Thymus (tissue), 14 donors: ENCODE measurements at places on chromosomes 7 and 10. TPM values are rescaled to one million over a fixed set of nuclear protein-coding genes. Genes with fewer than 3 reads are reported as not detected.

DNA sequence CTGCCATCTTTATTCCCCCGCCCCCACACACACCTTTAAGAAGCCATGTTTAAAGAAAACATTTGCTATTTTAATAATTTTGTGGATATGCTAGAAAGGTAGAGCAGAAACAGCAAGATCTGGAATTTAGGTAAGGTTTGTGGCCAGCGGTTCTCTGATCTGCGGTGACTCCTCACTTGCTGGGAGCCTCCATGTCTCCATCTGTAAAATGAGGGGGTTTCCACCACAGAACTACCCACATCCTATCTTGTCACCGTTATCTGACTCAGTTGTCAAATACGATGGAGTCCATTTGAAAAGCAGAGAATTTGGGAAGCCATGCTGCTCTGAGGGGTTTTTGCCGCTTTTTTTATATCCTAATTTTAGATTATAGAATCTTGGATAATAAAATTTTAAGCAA, 23.3 kb downstream of the MACC1 start:
- H3K36me3 ChIP-seq: no peaks in the 10 kb centered on the region
- H3K27me3 ChIP-seq: no peaks in the 10 kb centered on the region
- H3K4me3 ChIP-seq: no peak overlapping the region
- H3K4me1 ChIP-seq: peaks cover 4% of the 10 kb centered on the region
- no peak overlapping the region for H3K27ac ChIP-seq
- no peak for DNase-seq

- no peak overlapping the region for H3K4me3 ChIP-seq
- no peak overlapping the region for H3K27ac ChIP-seq
- H3K27me3 ChIP-seq: peaks cover 34% of the 10 kb centered on the region
- H3K36me3 ChIP-seq: no peaks in the 10 kb centered on the region
Measured at GRCh38 chr7:121323515-121324302, 5.1 kb upstream of the WNT16 start.

DNA sequence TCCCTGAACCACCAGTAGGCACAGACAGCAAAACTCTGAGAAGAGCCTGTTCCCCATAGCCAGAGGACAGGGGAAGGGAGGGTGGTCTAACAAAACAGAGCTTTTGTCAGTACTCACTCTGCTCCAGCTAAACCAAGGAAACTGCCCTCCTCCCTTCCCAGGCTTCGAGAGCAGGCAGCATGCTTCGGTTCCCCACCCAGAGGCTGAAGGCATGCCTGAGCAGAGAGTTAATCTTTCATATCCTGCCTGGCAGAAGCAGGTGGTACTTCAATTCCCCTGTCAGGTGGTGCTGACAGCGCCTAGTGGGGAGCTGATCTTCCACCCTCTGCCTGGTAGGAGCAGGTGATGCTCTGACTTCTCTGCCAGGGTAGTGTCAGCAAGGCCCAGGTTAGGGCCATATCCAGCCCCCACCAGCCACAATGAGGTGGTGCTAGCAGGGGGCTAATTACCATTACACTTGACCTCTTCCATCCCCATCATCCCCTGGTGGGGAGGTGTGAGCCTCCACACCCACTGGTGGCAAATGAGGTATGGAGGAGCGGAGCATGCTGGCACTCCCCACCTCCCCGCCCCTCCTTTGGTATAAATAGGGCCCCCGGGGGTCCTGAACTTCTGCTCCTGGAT, 35.1 kb downstream of the SDK1 start:
- H3K36me3 ChIP-seq: no peaks in the 10 kb centered on the region
- H3K27me3 ChIP-seq: no peaks in the 10 kb centered on the region
- H3K4me3 ChIP-seq: no peak overlapping the region
- no peak for DNase-seq

GRCh38 chr10:79244068-79244442, 103.2 kb upstream of the PPIF start:
- no peaks in the 10 kb centered on the region for H3K36me3 ChIP-seq
- peak overlapping the region; percentile 45 for H3K4me3 ChIP-seq
- peaks cover 37% of the 10 kb centered on the region for H3K4me1 ChIP-seq
- DNase-seq: no peak

GRCh38 chr10:104922810-104923209, 281.7 kb downstream of the SORCS3 start:
- H3K27me3 ChIP-seq: no peaks in the 10 kb centered on the region
- no peak overlapping the region for H3K27ac ChIP-seq
- H3K4me3 ChIP-seq: no peak overlapping the region

DNA sequence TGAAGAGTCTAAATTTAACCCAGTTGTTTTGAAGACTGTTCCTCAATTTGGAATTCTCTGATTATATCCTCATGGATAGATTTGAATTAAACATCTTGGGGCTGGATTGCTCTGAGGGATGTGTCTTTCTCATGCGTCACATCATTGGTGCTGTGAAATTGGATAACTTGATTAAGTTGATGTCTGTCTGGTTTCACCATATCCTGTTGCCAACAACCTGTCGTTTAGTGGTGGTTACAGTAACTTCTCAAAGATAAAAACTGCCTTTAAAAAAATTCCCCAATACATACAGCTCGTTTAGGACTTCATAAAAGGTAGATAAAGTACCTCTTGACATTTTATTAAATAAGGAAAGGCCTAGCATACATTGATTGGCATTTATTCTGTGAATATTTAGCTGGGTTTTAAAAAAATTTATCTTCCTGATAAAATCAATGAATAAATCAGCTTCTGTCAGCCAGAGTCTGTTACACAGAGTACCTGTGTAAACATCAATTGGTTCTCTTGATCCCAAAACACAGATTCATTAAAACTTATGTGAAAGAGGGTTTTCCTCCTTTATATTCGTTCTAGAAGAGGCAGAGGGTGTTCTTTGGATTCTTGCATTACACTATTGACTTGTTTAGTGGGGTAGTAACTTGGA, 10.5 kb downstream of the CRCP start:
- H3K4me3 ChIP-seq: no peak overlapping the region
- no peak for DNase-seq
- H3K27me3 ChIP-seq: no peaks in the 10 kb centered on the region
- H3K36me3 ChIP-seq: no peaks in the 10 kb centered on the region
- no peak overlapping the region for H3K27ac ChIP-seq

DNA sequence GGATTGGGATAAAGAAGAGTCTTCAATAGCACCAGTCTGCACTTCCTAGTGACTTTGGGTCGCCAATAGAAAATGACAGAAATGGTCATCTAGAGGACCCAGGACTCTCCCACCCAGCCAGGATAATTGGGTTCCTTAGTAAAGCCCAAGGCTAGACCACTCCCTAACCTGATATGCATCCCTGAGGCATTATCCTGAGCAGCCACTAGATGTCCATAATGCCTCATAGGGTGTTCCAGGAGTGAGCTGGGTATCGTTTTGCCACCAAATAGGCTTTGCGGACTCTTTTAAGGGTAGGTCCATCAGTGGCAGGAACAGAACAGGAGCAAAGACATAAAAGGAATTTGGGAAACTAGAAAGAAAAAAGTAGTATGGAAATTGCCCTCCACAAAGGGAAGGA, 4.5 kb upstream of the LRRC4 start:
- H3K4me1 ChIP-seq: peaks cover 8% of the 10 kb centered on the region
- no peak overlapping the region for H3K4me3 ChIP-seq
- H3K27ac ChIP-seq: no peak overlapping the region

DNA sequence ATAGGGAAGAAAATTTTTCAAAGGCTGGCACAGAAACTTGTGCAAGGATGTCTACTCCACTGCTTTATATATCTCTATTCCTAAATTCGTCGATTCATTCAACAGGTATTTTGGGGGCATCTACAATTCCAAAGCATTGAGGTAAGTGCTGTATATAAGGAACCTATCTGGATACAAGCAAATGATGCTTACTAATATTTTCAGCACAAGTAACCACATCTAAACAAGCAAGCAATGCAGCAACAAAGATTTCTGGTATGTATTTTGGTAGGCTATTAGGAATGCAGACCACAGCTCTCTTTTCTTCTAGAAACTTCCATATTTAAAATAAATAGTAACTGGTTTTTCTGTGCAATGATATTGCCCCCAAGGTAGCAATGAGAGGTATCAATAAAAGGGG, 183.9 kb downstream of the SGMS1 start:
- H3K4me3 ChIP-seq: no peak overlapping the region
- no peak for DNase-seq
- no peaks in the 10 kb centered on the region for H3K27me3 ChIP-seq

DNA sequence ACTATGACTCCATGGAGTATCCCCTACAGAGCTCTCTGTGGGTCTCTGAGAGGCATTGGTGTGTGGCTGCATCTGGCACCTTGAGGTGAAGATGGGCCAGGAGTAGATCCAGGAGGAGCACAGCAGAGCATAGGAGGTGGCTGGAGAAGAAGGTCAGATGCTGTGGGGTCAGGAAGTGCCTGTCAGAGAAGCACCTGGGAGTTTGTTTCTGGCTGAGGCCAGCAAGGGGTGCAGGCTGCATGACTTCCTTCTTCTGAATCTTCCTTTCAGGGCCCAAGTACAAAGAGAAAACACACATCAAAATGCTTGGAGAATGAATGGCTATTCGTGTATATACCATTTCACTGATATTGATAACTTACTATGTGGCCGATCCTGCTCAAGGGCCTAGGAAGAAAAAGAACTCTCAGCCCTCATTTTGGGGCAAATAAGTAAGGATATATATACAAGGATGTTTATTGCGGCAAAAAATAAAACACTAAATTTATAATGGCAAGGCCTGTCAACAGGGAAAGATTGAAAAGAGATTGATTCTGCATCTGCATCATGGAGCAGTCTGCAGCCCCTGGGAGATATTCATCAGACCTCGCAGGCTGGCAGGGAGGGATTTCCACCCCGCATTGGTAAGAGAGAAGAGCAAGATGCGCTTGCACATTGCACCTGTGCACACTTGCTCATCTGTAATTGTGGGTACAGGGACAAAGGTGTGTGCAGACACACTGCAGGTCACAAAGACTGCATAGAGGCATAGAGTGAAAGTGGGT, 39.2 kb downstream of the PTPRE start:
- no peaks in the 10 kb centered on the region for H3K27me3 ChIP-seq
- no peak for DNase-seq
- H3K4me3 ChIP-seq: no peak overlapping the region
- H3K4me1 ChIP-seq: peaks cover 16% of the 10 kb centered on the region
- H3K27ac ChIP-seq: no peak overlapping the region

GRCh38 chr7:19915596-19915995, 142.2 kb upstream of the TMEM196 start:
- no peak for DNase-seq
- no peaks in the 10 kb centered on the region for H3K36me3 ChIP-seq
- H3K4me3 ChIP-seq: no peak overlapping the region
- no peaks in the 10 kb centered on the region for H3K4me1 ChIP-seq
- H3K27me3 ChIP-seq: no peaks in the 10 kb centered on the region
- no peak overlapping the region for H3K27ac ChIP-seq

- DNase-seq: no peak
- H3K4me3 ChIP-seq: no peak overlapping the region
- no peaks in the 10 kb centered on the region for H3K4me1 ChIP-seq
- no peak overlapping the region for H3K27ac ChIP-seq
- H3K36me3 ChIP-seq: no peaks in the 10 kb centered on the region
Measured at GRCh38 chr10:94409021-94409657, 6.8 kb downstream of the TBC1D12 start.

DNA sequence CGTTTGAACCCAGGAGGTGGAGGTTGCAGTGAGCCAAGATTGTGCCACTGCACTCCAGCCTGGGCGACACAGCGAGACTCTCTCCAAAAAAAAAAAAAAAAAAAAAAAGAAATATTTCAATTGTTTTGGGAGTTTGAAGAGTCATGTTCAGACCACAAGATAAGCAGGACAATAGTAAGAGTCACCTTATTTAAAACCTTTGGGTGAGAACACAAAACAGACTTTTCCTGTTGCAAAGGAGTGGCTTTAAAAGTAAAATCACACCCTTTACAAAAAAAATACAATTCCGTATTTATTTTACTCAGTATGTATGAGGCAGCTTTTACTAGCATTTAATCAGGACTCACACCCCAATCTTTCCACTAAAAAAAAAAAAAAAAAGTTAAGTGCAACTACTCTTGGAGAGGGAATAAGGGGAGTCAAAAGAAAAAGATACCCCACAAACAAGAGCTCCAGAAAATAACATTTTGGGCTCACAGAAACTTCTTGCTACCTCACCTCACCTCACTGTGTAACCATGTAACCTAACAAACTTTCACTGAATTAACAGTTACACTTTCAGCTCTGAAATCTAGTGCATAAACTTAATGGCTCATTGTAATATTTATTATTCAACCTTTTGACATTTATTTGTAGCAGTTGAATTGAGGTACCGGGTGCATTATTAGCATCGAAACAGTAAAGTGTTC, 11.2 kb downstream of the SKIDA1 start:
- no peaks in the 10 kb centered on the region for H3K36me3 ChIP-seq
- peaks cover 48% of the 10 kb centered on the region for H3K4me1 ChIP-seq
- H3K27me3 ChIP-seq: peaks cover 75% of the 10 kb centered on the region
- no peak overlapping the region for H3K4me3 ChIP-seq
- H3K27ac ChIP-seq: no peak overlapping the region

GRCh38 chr7:76423666-76424412, 911 bp upstream of the ZP3 start:
- DNase-seq: no peak
- H3K36me3 ChIP-seq: no peaks in the 10 kb centered on the region
- no peak overlapping the region for H3K4me3 ChIP-seq
- no peak overlapping the region for H3K27ac ChIP-seq

DNA sequence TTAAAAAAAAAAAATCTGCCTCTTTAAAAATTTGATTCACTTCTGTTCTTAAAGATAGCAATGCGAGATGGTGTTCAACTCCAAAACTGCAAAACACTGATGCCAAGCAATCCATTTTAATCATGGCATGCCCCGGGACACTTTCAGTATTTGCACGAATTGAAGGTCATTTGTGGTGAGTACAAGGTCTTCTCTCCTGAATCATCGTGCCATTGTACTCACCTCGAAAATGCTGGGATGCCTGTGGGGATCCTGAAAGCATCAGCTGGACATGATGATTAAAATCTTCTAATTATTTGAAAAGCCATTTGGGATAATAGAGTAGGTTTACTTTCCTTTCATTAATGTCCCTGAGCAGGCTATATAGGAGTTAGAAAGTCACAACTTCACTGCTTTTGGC, 125.1 kb upstream of the NRP1 start:
- no peak overlapping the region for H3K27ac ChIP-seq
- DNase-seq: no peak
- H3K27me3 ChIP-seq: no peaks in the 10 kb centered on the region
- H3K4me1 ChIP-seq: no peaks in the 10 kb centered on the region
- H3K4me3 ChIP-seq: no peak overlapping the region
- H3K36me3 ChIP-seq: no peaks in the 10 kb centered on the region

- no peak for DNase-seq
- no peak overlapping the region for H3K4me3 ChIP-seq
- no peaks in the 10 kb centered on the region for H3K36me3 ChIP-seq
- no peak overlapping the region for H3K27ac ChIP-seq
- H3K27me3 ChIP-seq: peaks cover 41% of the 10 kb centered on the region
Measured at GRCh38 chr7:157628456-157628855, 291.7 kb downstream of the DNAJB6 start.

Gene HDAC9
- 12.2 TPM for total RNA-seq

Gene TMEM26
- total RNA-seq: 3.4 TPM

Gene TBC1D12
- 3.7 TPM for total RNA-seq

Gene EXOC6
- 17.4 TPM for total RNA-seq

Gene PILRA
- 4.6 TPM for total RNA-seq

Gene MPP7
- total RNA-seq: 2.8 TPM

Gene TRPV6
- 0.24 TPM for total RNA-seq

Gene FAM25C
- total RNA-seq: 0.57 TPM

Gene HSPB1
- total RNA-seq: 67.7 TPM

Gene SMKR1
- total RNA-seq: 0.52 TPM

Gene CARD11
- 7.2 TPM for total RNA-seq
